ENCODE measurements at places on chromosomes 3 and 15.

DNA sequence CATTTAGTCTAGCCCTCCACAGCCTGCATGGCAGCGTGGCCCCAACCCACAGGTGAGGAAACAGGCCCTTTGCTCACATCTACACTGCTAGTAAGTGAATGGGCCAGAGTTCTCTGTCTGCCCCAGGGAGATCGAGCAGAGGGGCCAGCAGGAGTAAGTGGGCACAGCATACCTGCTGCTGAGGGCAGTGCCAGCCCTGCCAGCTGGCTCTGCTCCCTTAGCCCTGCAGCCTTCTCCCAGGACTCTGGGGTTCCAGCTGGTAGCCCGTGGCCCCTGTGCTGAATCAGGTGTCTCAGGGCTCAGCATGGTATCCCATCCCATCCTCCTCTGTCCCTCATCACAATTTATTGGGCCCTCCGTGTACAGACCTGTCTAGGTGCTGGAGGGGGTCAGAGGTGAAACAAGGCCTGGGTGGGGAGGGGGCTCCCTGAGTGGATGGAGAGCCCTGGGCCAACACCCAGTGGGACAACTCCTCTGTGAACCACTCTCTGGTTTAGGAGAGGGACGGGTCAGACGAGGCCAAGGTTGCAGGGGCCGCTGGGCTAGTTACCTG lies 101.8 kb downstream of the DNAJB8 start:
- DNase-seq, result no peak

DNA sequence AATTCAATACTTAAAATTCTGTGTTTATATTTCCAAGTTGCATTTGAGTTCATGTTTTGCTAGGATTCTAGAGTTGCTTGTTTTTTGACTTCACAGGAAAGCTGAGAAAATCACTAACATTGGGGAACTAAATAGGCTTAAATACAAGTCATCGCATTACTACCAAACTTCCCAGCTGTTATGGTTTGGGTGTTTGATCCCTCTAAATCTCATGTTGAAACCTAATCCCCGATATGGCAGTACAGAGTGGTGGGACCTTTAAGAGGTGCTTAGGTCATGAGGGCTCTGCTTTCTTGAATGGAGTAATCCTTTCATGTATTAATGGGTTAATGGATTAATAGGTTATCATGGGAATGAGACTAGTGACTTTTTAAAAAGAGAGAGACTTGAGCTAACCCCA lies 77.2 kb upstream of the ARPP21 start:
- DNase-seq, result no peak

GRCh38 chr15:22806156-22806555 lies 19.7 kb downstream of the NIPA1 start:
- no peak for DNase-seq

DNA sequence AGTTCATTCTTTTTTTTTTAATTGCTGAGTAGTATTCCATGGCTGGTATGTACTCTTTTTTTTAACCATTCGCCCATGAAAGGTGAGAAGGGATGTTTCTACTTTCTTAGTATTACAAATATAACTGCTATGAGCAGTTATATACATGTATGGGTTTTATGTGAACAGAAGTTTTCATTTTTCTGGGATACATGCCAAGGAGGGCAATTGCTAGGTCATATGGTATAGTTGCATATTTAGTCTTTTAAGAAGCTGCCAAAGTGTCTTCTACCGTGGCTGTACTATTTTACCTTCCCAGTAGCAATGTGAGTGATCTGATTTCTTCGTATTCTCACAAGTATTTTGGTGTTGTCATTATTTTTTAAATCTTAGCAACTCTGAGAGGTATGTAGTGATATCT lies 11.2 kb upstream of the KLHL40 start:
- DNase-seq, result no peak

- DNase-seq, result no peak
Observed at GRCh38 chr15:31563001-31563400, 236.4 kb downstream of the KLF13 start.

- DNase-seq, result peak; percentile 79
Observed at GRCh38 chr3:180679178-180680096, at the start of gene CCDC39. CCDC39 (minus strand) TSS chr3:180679489; CDS start chr3:180679380, 109 bp downstream.

All from activated CD4-positive, alpha-beta T cell treated with anti-CD3 and anti-CD28 coated beads, Interleukin-2, amount 50 U/mL, for 48 hours (primary cell).